AML-193 (cell line): ENCODE measurements at places on chromosomes 11 and 22.

DNA sequence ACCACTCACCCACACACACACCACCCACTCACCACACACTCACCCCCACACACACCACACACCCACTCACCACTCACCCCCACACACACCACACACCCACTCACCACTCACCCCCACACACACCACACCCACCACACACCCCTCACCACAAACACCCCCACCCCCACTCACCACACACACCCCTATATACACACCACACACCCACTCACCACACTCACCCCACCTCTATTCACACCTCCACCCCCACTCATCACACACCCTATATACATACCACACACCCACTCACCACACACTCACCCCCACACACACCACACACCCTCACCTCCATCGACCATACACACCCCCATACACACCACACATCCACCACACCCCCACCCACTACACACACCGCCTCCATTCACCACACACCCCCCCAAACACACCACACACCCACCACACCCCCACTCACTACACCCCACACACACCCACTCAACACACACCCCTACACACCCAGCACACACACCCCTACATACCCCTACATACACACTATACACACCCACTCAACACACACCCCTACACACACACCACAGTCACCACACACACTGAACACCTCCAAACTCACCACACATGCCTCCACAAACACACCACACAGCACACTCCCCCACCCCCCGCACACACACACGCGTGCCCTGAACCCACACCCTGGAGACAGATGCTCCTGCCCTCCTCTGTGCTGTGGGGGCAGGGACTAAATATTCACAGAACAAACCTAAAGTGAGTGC, 19.0 kb upstream of the TTLL12 start:
- DNase-seq, result no peak

- DNase-seq, result no peak
These were observed 304.2 kb downstream of the RAB38 start for GRCh38 chr11:87871056-87871455.

GRCh38 chr11:25890626-25891260, 441.2 kb upstream of the ANO3 start:
- DNase-seq, result no peak

DNA sequence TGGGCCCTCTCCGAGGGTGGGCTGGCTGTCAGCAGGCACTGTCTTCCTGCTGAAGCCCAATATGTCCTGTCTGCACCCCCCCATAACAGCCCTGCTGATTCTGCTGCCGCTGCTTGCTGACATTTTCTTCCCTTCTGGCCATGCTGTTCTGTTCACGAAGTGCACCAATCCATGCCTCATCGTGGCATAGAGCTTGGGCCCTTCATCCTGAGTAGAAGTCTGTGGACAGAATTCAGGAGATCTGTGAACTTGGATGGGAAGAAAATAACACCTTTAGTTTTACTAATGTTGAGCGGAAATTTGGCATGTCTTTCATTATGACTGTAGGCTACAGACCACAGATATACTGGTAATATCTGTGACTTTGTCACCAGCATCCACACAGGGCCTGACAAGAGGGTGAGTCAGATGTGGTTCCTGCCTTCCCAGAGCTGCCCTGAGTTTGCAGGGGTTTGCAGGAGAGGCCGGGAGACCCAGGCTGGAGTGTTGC, 14.1 kb upstream of the KIAA0930 start:
- no peak for DNase-seq

- no peak for DNase-seq
These were observed 49.0 kb downstream of the MYO7A start for GRCh38 chr11:77176996-77177395.

GRCh38 chr22:21103633-21104032, 57.9 kb downstream of the LRRC74B start:
- no peak for DNase-seq

DNA sequence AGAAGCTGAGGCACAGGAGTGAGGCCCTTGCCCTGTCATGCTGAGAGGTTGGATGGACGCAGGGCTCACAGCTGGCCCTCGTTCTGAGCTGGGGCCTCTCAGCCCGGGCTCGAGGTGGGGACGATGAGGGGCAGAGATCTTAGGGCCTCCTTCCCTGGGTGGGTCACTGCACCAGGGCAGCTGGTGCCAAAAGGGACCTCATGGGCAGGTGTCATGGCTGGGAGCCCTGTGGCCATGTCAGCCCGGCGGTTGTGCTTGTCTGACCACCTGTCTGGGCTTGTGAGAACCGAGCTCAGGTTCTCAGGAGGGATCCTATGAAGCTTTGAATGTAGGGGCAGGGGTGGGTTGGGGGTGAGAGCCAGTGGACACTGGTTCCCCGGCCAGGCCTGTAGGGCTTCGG, 1.8 kb upstream of the MUC6 start:
- DNase-seq, result no peak
